Mammary epithelial cell (primary cell): ENCODE measurements at places on chromosomes 6 and 20. TPM values are rescaled to one million over a fixed set of nuclear protein-coding genes. Genes with fewer than 3 reads are reported as not detected.

- DNase-seq: no peak
Observed at GRCh38 chr6:53547166-53547810, 2.4 kb upstream of the GCLC start.

DNA sequence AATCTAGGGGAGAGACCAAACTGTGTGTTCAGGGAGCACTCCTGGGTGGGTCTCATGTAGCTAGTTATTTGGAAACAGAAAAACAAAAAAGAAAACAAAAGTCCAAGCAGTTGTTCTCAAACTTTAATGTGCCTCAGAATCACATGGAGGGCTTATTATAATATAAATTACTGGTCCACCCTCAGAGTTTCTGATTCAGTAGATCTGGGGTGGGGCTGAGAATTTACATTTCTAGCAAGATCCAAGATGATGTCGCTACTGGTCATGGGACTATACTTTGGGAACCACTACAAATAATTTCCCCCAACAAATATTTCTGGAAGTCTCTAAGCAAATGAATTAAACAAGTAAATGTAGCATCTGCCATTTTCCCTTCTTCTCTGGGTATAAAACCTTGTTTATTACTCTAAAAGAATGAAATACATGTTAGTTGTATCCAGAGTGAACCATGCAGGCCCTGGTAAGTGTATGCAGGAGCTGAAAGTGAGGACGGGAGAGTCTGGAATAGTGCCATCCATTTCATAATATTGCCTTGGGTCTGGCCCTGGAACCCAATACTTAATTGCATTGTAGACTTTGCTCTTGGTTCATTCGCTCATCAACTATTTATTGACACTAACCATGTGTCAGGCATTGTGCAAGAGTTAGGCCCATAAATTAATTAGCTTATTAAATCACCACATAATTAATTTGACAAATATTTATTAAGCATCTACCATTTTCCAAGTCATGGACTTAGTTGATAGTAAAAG lies 490.8 kb downstream of the EPM2A start:
- DNase-seq: no peak

DNA sequence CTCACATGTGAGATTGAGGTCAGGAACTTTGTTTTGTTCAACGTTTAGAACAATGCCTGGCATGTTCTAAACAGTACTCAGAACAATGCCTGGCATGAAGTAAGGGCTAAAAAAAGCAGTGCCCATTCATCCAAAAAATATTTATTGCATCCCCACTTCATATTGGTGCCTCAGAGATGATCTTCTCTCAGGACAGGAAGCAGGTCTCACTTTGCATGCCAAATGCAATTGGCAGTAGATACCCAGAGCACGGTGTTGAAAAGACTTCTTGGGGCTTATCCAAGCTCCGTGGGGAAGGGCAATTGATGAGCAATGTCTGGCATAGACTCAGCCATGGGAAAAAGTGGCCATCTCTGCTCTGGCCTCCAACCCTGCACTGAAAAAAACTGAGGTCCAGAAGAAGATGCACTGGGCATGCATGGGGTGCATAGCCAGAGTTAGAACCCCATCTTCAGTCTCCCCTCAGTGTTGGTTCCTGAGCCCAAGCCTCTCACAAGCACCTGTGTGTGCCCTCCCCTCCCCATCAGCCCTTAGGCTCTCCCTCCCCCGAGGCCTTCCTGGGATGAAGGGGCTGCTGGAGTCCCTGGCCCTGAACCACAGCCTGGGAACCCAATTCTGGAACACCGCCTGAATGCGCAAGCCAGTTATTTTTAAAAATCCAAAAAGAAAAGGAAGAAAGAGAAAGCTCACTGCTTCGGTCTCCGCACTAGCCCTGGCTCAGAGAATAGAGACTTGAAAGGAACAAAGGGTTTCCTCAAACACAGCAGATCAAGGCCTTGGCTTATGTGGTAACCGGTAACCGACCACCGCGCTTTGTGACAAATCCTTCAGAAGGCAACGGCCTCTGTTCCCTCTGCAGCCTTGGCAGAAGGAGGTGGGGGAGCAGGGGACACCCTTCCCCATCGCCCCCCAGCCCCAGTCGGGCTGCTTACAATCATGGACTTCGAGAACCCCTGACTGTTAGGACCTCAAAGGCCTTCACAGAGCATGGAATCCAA lies 78.5 kb upstream of the SIRPA start:
- DNase-seq: peak; percentile 92

Gene TMEM151B
- polyA plus RNA-seq: 0.01 TPM

DNA sequence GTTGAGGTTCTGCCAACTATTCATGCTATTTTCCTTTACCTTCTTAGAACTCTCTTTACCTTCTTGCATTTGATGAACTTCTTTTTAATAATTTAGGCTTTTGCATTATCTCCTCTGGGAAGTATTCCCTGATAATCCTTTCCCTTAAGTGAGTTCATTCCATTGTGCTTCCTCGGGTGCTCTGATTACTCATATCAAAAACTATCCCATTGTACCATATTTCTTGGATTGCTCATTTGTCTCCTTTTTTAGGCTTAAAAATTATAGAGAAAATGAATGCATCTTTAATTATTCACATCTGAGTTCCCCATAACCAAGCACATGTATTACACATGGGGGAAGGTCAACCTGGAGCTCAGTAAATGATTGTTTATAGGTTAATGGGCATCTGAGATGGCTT lies 2.5 kb downstream of the CALHM4 start:
- DNase-seq: no peak

Gene GSTA3
- polyA plus RNA-seq: not detected

Gene PFDN6
- polyA plus RNA-seq: 45.0 TPM

DNA sequence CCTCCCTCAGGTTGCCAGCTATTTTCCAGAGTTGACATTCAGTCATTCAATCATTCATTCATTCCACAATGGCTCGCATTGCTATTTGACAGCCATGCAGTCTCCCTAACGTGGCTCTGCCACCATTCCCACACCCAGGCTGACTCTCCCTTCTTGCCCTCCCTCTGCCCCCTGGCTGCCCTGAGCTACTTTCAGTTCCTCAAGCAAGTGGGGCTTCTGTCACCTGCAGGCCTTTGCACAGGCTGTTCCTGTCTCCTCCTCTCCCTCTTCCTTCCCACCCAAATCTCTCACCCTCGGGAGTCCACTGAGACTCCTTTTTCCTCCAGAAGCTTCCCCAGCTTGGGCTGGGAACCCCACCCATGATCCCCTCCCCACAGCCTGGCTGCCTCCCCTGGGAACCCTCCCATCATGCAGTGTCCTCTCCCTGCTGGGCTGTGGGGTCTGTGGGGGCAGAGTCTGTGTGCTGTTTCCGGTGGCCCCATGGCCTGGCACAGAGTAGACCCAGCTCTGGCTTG lies 2.6 kb downstream of the PACSIN1 start:
- no peak for DNase-seq

- no peak for DNase-seq
Observed at GRCh38 chr6:109767961-109768360, 76.9 kb downstream of the FIG4 start.

GRCh38 chr6:125019918-125020317 lies 57.7 kb downstream of the RNF217 start:
- no peak for DNase-seq

DNA sequence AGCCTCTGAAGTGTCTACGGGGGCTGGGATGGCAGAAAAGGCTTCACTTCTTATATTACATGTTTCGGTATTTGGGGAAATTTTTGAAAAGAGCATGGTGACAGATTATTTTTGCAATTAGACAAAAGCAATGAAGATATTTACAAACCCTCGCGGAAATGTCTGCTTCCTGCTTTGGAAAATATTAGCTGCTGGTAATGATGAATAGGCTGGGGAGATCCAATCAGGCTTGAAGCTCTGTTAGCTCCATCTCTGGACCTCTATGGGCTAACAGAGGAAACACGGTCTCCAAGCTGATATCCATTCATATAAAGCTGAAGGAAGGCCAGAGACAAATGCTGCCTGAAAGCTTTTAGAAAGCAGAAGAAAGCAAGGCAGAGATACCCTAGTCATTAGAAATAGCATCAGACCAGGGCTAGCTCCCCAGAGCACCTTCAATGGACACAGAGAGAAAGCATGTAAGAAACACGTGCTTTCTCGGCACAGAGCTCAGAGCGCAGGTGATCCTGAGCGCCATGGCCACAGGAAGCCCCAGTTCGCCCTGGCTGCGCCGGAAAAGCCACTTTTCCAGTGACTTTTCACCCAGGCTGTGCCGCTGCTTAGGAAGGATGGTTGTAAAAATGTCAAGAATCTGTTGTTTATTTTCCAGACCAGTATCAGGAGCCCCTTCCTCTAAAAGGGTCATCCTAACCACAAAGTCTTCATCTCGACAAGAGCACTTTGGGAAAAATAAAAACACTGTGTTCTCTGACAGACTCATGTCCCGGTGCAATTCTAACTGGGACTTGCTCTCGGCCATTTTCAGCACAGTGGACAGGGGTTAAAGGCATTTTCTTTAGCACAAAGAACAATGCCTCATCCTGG lies 68.5 kb upstream of the NFATC2 start:
- no peak for DNase-seq

Gene NRN1
- polyA plus RNA-seq: not detected

DNA sequence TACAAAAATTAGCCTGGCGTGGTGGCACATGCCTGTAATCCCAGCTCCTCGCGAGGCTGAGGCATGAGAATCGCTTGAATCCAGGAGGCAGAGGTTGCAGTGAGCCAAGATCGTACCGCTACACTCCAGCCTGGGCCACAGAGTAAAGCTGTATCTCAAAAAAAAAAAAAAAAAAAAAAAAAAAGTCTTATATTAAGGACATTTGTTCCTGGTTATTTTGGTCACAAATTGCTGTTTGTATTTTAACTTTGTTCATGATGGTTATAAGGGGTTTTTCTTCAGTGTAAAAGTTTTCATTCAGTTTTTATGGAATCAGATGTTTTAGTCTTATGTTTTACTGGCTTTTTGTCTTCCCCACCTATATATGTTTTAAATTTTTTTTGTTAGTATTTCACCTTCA lies 13.9 kb downstream of the FILIP1 start:
- DNase-seq: no peak

- DNase-seq: no peak
Observed at GRCh38 chr6:165969184-165969583, 198.5 kb downstream of the TBXT start.

GRCh38 chr6:88238065-88238464 lies 71.9 kb upstream of the CNR1 start:
- peak; percentile 8 for DNase-seq

Gene IER3
- polyA plus RNA-seq: 121 TPM

GRCh38 chr6:24797596-24798216 lies 1.0 kb downstream of the ARMH2 start:
- no peak for DNase-seq

Gene TMEM63B
- polyA plus RNA-seq: 141 TPM

DNA sequence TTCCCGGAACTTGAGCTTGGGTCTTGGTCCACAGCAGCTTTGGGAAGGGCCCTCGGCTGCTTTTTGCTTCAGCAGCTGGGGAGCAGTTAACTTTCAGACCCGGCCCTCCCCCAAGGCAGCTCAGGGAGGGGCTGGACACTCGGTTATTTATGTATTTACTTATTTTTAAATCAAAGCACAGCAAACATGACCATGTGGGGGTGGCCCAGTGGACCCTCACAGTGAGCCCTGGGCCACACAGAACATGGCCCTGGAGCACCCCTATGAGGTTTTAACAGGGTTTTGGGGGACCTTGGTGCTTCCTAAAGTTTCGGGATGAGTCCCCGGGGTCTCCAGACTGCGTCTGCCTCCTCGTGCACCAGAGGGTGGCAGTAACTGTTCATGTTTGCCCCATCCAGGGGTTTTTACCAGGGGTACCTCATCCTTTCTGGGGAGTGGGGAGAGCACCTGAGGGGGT lies 26.6 kb upstream of the NPBWR2 start:
- no peak for DNase-seq

DNA sequence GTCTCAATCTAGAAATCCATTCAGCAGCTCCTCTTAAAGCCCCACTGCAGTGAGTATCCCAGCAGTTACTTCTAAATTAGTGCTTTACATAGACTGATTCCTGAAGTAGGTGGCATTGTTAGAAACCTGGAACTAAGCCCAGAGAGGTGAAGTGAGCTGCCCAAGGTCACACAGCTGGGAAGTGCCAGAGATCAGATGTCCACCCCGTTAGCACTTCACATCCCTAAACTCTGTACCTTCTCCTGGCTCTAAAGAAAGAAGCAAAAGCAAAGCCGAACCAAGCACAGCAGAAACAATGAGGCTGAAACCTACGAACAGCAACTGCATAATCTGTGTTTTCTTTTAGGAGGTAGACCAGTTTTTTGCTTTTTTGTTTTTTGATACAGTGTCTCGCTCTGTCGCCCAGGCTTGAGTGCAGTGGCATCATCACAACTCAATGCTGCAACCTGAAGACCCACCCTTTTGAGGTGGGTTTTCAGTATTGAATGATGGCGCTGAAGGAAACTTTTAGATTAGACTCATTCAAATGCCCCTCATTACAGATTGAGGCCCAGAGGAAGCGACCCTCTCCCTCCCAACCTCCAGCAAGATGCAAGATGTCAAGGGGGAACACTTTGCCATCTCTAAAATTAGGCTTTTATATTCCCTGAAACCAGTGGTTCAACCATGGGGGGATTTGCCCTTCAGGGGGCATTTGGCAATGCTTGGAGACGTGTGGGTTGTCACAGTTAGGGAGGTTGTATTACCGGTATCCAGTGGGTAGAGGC lies 3.2 kb upstream of the ZMYND8 start:
- DNase-seq: no peak

DNA sequence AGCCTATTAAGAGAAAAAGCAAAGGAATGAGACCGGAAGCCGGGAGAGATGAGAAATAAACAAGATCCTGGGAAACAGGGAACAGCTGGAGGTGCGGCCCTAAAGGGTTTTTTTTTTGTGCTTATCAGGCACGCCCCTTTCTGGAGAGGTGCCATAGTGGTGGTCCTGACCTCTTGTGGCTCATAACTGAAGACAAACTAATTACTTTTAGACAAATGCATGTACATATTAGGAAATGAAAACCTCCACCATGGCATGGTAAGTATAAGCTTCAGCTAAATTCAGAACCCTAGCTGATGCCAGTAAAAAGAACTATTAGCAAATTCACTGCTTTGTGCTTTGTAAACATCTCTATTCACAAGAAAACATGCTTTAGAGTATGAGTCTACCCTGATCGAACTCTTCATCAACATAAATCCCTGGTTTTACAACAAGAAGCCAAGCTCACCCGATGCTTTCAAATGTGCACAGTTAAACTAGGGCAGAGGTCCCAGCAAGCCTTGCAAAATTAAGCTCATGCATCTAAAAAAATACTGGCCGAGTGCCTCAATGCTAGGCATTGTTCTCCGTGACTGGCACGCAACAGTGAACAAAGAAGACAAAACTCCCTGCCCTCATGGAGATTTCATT lies 96.4 kb upstream of the MRPS10 start:
- no peak for DNase-seq

Gene RHAG
- polyA plus RNA-seq: not detected
